EH (cell line): ENCODE measurements at places on chromosomes 1 and 21.

- no peak for DNase-seq
Observed at GRCh38 chr21:44263768-44264167, 2.1 kb upstream of the DNMT3L start.

DNA sequence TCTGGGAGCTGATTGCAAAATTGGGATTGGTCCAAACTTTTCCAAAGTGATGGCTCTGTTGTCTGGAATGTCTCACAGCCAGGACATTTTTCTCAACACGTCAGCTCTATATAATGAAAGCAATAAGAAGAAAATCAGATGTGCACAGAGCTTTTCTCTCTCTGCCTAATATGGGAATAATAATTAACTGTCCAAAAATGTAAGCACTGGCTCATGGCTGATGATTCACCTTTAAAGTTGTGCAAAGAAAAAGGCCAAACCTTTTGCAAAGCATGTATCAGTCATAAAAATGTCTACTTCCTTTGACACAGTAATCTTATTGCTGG is 30.4 kb downstream of the ZNF281 start:
- peak; percentile 99 for DNase-seq

DNA sequence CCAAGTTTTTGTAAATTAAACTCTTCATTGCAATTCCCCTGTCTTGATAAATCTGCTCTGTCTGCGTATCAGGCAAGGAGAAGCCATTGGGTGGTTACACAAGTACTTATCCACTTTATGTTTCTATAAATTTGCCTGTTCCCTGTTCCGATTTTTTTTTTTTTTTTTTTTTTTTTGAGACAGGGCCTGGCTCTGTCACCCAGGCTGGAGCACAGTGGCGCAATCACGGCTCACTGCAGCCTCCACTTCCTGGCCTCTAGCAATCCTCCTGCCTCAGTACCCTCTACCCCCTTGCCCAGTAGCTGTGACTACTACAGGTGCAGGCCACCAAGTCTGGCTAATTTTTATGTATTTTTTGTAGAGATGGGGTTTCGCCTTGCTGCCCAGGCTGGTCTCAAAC is 11.1 kb upstream of the CSRP1 start:
- DNase-seq: no peak

DNA sequence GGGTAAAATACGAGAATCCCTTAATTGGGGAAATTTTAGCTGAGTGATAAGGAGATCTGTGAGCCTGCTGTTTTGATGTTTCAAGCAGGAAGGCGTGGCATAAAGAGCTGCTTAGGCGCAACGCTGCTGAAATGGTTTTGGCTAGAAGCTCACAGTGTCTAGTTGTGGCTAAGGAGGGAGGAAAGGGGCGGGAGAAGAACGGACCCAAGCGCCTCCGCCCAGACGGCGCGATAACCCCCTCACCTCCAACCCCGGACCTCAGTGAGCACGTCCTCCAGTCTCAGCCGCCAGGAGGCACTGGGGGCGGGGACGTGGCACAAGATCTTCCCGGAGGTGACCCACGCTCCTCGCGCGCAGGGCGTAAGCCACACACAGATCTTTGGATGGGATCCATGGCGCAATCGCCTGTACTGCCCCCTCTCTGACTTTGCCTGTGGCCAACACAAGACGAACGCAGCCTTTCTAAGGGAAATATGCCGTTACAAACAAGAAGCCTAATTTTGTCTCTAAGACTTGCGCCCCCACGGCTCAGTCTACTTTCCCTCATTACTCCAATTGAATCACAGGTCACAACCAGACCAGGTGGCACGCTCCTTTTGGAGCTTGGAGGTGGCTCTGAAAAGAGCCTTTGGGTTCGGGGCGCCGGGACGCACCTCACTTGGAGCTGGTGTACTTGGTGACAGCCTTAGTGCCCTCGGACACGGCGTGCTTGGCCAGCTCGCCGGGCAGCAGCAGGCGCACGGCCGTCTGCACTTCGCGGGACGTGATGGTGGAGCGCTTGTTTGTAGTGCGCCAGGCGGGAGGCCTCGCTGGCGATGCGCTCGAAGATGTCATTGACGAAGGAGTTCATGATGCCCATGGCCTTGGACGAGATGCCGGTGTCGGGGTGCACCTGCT is 23.4 kb upstream of the RNF187 start:
- DNase-seq: peak; percentile 17

DNA sequence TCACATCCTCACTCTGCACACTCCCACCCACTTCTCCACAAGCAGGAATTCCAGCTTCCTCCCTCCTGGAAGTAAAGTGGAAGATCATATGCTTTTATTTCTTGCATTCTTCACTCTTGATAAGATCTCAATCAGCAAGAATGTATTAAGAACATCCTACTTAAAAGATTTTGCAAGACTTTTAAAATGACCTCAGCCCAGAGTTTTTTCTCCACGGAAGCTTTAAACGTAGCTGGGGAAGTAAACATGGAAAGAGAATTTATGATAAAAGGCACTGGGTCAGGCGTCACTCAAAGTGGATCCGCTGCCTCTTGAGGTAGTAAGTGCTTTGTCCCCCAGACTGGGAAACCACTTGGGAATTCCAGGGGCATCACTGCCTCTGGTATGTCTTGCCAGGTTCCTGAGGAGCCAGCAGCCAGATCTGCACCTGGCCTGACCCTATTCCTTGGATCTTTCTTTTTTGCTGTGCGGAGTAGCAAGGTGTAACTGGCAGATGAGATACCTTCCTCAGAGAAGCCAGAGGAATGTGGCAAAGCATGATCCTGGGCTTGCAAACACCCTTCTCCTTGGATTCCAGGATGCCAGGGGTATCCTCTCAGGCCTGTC is 33.9 kb downstream of the CDK18 start:
- peak; percentile 81 for DNase-seq

DNA sequence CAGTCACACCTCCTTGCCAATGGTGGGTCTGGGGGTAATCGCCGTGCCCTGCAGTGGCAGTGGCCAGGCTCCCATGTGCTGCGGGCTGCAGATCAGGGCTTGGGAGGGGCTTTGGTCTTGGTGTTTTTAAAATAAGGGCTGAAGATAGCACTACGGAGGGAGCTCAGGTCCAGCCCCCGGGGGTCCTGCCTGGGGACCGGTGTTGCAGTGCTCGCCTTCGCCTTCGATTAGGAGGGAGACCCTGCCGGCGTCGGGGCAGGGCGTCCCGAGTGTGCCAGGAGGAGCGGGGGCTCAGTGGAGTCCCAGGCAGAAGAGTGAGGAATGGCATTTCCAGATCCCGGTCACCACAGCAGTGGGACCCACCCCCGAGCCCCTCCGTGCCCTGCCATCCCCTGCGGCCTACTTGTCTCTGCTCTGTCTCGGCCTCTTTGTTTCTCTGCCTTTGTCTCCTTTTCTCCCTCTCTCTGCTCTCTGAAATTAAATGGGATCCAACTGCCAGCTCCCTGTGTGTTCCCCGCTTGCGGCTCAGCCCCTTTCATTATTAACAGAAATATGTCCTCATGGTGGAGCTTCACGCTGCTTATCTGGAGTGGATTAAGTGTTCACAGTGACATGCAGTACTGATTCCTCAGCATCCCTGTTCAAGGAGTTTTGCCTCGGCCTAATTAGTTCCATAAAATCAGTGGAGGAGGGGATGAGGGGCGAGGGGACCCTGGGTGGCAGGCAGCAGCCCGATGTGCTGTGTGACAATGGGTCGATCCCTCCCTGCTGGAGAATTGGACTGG is 44.4 kb downstream of the DMRTB1 start:
- DNase-seq: peak; percentile 29

GRCh38 chr1:10694633-10695627 is 101.5 kb downstream of the CASZ1 start:
- peak; percentile 86 for DNase-seq

DNA sequence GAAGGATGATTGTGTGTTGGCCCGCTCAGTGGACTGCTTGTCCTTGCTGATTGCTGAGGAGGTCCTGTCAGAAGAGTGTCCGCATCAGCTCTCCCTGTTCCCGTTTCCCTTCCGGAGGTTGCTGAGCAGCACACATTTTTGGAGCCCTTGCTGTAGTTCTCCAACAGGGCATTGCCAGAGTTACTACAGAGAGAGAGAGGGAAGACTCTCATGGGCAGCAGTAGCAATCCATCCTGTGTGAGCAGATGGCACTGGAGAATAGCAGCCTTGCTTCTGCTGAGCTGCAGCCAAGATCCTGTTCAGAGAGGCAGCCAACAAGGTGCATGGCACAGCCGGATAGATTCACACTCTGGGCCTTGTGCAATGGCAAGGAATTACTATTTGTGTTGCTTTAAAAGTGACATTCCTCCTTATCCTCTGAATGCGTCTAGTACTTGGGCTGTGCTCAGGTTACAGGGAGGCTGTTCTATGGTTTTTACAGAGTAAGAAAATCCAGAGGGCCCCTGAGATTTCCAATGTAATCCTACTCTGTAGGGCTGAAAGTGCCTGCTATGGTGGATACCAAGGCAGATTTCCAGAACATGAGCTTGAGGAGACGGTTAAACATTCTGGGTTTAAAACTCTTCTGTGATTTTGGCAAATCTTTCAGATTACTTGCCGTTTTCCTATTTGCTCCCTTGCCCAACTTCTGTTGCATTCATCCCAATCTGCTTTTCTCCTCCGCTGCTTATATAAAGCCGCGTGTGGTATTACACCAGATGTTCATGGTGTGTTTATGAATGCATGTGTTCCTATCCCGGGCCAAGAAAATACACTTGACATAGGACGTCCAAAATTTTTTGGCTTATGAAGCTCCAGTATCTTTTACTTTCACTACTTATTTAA is 27.4 kb downstream of the AK4 start:
- no peak for DNase-seq

DNA sequence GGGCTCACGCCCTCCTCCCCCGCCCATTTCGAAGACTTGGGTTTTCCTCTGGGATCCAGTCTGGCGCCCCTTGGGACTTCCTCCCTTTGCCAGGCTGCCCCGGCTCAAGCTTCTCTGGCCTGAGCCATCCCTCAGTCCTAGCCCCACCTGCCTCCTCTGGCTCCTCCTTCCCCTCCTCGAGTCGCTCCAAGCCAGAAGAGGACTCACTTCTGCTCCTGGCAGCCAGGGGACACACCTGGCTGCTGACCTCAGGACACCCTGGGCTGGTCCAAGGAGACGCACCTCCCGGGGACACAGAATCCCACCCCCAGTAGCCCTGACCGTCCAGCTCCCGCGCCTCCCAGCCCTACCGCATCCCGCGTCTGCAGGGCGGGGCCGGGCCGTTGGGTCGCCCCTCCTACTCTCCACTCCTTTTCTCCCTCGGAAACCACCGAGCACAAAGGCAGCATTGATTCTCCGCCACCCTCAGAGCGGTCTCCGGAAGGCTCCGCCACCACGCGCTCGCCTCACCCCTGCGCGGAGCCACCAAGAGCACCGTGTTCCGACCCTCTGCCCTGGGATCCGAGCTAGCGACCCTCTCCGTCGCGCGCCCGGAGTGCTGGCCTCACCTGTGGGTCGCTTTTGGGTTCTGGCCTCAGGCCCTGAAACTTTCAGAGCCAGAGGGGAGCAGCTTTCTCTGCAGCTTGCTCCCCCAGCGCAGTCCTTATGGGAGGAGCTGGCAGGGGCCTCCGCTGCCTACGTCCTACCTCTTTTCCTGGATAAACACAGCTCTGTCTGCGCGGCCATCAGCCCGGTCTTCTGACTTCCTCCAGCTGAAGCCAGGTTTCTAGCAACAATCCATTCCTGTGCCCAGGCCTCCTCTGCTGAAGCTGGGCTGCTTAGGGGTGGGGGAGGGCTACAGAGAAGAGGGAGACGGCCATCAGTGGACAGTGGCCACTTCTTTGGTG is at the start of gene C2CD4D:
C2CD4D (minus strand) TSS at position 364 of the 947 bp plus-strand sequence. CDS start 831 bp downstream, outside the sequence.
- no peak for DNase-seq

- DNase-seq: no peak
Observed at GRCh38 chr1:76229279-76230005, 154.9 kb downstream of the ST6GALNAC3 start.

- DNase-seq: no peak
Observed at GRCh38 chr1:25439287-25439686, 8.6 kb downstream of the MACO1 start.

- DNase-seq: no peak
Observed at GRCh38 chr1:70719154-70719553, 308.1 kb downstream of the CTH start.

DNA sequence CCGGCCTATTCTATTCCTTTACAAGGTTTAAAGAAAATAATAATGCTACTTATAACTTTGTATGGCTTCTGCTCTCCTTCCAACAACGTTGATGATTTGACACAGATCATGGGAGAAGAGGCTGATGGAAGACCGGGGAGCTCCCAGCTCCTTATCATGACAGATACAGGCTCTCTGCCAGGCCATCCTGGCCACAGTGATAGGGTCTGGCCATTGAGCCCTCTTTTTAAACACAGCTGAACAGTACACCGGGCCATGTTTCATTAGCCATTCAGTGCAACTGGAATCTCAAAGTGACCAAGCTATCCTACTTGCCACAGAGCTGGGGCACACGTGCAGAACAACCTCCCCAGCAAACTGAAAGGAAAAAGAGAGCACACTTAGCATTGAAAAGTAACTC is 34.9 kb downstream of the DNAJC11 start:
- no peak for DNase-seq

- no peak for DNase-seq
Observed at GRCh38 chr1:231860221-231861088, 233.9 kb downstream of the DISC1 start.

DNA sequence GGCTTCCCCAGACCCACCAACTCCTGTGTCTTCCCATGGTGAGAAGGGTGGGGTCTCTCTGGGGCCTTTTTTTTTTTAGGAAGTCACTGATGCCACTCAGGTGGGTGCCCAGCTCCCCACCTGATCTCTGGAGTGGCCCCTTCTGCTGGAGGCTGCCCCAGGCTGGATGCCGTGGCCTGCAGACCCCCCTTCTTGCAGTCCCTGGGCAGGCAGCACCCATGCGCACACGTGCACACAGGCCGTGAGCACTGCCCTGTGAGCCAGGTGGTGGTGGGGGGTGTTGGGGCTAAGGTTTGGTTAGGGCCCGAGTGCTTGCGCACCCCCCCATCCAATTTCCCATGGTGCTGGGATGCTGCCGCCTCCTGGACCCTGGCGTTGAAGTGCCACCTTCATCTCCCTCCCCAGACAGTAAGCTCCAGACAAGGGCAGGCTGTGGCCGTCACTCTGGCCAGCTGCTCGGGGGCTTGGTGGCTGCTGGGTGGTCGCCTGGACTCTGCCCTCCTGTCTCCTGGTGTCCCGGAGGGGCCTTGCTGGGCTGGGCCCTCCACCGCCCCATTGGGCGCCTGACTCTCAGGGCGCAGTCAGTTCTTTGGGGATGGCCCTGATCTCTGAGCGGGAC is 50.6 kb downstream of the SKI start:
- no peak for DNase-seq

DNA sequence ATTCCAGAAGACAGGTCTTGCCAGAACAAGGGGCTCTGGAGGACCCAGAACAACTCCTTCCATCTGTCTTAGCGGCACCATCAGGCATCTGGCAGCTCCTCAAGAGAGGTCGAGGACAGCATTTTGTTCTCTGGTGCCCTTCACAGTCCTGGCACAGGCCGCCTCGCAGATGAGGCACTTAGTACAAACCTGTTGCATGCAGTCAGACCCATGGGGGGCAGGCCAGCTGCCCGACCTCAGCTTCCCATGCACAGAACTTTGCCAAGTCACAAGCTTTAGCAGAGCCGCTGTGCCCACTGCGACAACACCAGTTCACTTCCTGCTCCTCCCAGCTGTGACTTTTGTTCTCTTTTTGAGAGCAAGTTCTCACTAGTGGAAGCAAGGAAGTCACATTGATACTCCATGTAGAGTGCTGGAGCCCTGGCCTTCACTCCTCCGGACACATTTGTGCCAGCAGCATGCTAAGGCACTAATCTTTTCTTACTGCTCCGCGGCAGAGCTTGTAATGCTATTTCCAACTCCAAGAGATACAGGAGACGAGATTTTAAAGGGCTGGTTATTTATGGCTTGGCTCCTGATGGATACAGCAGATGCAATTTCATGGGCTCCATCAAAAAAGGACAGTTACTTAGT is 44.6 kb downstream of the HMGB4 start:
- DNase-seq: no peak

GRCh38 chr1:63679076-63679475 is 85.9 kb downstream of the PGM1 start:
- DNase-seq: peak; percentile 42

- DNase-seq: no peak
Observed at GRCh38 chr1:13479171-13479856, 34.5 kb downstream of the LRRC38 start.
